ENCODE measurements at places on chromosomes 5 and 9.

DNA sequence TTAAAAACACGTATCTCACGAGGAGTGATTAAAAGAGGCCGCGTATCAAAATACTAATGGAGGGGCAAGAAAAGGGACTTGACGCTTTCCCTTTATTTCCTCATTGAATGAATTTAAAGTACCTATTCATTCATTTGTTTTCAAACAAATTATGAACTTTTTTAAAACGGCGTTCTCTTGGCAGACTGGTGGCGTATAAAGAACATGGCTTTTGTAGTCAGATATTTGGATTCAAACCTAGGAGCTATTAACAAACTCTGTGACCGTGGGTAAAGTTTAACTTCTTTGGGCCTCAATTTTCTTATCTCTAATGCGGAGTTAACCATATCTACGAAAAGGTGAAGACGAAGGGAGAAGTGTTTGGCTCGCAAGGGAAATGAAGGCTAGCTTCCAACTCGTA lies 876 bp downstream of the CAAP1 start:
- no peak for DNase-seq

DNA sequence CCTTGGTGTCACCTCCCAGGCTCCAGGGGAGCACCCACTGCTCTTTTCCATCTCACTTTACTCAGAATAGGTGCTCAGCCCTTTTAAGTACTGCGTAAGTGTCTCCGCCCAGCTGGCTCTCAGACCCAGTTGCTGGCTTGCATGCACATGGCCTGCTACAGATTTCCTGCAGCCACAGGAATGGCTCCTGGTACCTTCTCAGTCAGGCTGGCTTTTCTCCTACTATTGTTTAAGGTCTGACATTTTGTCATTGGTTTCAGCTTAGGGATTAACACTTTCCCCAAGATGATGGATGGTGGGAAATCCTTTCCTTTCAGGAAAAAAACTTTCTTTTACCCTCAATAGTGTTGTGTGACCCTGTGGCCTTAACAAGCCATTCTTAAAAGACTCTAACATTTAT lies 1652.3 kb upstream of the WWC1 start:
- no peak for DNase-seq

GRCh38 chr9:134437403-134438194 lies 111.3 kb downstream of the RXRA start:
- DNase-seq: no peak

GRCh38 chr9:74642376-74642775 lies 145.2 kb downstream of the RORB start:
- no peak for DNase-seq

DNA sequence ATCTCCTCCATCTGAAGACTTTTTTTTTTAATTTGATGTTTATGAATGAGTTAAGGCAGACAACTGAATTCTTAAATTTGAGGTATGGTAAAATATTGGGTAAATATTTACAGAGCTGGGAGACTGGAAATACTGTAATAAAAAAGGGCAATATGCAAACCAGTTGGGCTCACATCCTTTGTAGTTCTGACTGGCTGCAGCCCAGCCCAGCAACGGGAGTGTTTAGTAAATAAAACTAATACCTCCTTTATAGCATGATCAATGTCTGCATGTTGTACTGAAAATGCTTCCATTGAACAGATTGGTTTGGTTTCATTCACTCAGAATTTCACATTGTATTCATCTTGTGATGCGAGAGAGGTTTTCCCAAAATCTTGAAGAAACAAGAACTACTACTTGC lies 365.0 kb downstream of the DMRT2 start:
- no peak for DNase-seq

DNA sequence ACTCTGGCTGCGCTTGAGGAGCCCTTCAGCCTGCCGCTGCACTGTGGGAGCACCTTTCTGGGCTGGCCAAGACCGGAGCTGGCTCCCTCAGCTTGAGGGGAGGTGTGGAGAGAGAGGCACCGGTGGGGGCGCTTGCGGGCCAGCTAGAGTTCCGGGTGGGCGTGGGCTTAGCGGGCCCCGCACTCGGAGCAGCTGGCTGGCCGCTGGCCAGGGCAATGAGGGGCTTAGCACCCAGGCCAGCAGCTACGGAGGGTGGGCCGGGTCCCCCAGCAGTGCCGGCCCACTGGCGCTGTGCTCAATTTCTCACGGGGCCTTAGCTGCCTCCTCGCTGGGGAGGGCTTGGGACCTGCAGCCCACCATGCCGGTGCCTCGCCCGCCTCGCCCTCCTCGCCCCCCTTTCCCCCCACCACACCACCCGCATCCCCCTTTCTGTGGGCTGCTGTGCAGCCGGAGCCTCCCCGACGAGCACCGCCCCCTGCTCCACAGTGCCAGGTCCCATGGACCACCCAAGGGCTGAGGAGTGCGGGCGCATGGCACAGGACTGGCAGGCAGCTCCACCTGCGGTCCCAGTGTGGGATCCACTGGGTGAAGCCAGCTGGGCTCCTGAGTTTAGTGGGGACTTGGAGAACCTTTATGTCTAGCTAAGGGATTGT lies 954.5 kb downstream of the DTWD2 start:
- DNase-seq: no peak

GRCh38 chr5:1089621-1090040 lies 22.2 kb downstream of the SLC12A7 start:
- DNase-seq: no peak

- no peak for DNase-seq
Measured at GRCh38 chr5:80703747-80704146, 49.0 kb upstream of the DHFR start.

DNA sequence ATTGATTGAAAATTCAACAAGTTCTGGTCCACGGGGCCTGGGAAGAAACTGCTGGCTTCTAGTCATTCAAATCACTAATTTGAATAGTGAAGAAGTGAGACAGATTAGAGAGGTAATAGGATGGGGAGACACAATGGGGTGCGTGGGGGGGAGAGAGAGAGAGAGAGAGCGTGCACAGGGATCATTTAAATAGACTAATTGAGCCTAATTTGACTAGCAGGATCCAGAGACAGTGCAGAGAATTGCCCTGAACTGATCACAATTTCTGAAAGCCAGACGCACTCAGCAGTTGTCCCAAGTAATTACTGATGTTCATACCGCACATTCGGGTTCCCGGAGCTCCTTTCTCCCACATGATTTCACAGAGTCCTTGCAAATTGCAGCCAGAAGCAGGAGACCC lies 50.3 kb upstream of the C5orf58 start:
- DNase-seq: no peak

Data from NCI-H1105 treated with DMSO at 0.1 percent for 48 hours (cell line).